Activated CD4-positive, alpha-beta T cell treated with anti-CD3 and anti-CD28 coated beads for 4 hours (primary cell): ENCODE measurements at places on chromosomes 3 and 15.

DNA sequence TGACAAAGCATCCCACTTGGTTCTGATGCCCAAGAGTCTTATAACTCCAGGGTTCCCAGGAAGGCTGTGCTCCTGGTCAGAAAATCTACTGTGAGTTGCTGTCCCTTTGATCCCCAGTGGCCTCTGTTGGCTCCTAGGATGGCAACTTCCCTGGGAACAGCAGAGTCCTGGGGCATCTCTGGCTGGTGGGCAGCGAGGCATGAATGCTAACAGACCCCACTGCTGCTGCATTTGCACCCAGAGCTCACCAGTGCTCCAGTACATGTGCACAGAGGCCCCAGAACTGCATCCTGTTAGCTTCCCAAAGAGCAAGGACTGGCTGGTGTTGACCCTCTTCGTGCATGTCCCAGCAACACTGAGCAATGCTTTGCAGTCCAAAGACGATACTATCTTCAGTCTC, 15.7 kb downstream of the CAV3 start:
- DNase-seq, result no peak

DNA sequence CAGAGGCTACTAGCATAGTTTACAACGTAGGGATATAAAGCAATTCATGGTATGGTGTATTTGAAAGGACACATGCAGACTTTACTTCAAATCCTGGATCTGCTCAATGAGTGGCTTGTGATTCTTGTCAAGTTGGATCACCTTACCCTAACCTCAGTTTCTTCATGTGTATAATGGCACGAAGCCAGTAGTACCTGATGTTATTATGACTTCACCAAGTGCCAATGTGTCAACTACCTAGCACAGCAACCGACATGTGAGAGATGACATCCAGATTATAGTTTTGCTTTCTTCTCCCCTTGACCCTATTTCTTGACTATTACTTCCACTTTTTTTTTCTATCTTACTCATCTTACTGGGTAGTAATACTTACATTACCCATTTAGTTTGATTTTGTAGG, 304.5 kb downstream of the RBMS3 start:
- no peak for DNase-seq

DNA sequence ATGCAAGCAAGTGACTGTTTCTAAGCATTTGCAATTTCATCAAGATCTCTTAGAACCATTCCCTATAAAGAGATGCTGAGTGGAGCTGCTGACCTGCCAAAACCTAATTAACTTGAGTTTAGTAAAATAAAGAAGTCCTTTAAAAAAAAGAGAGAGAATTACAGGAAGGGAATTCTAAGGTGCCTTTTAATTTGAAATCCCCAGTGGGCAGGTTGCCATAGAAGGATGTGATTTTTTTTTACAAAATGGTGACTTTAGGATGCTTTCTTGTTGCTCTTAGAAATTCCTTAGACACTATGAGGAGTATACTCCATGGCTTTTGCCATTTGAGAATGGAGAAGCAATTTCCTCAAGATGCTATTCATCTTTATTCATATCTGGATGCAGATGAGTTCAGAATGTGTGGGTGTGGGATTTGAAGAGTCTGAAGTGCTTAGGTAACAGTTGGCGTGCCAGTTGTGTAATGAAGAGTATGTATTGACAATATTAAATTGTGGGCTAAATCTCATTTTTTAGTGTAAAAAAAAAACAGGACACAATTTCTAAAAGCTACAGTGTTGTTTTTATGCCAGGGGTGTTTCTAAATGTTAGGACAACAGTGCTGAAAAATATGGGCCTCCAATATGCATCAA, 13.6 kb downstream of the LRRC3B start:
- no peak for DNase-seq

DNA sequence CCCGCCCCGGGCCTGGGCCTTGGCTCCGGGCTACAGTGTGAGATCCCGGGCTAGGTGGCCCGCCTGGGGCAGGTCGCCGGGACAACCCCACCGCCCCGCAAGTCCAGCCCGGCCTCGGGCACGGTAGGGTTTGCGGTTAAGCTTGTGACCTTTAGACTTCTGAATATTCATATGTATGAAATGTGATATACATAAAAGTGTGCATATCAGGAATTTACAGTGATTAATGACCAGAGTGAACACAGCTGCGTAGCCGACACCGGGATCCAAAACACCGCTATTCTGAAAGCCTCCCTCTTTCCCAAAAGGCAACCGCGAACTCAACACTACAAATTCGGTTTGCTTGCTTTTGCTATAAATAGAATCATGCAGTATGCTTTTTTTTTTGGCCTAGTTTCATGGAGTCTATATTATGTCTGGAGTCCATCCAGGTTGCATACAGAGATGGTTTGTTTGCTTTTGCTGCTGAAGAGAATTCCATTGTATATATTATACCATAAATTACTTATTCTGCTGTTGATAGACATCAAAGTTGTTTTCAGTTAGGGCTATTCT, 636 bp upstream of the SNRPA1 start:
- DNase-seq, result no peak

DNA sequence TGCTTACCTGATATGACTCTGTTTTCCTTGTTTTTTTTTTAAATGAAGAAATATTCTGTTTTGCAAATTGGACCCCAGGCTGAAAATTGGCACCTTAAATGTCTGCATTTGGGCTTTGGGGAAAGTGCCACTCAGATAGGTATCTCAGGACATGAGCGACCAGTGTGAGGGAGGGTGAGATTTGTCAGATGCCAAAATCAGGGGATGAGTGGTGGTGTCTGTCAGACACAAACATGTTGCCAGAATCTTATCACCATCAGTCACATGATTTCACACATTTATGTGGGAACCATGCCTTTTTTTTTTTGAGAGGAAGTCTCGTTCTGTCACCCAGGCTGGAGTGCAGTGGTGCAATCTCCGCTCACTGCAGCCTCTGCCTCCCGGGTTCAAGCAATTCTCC, 75.6 kb upstream of the OSBPL11 start:
- no peak for DNase-seq

GRCh38 chr15:59244337-59244736, 37.7 kb downstream of the LDHAL6B start:
- DNase-seq, result no peak

GRCh38 chr15:94704946-94705345, 473.6 kb downstream of the MCTP2 start:
- no peak for DNase-seq

DNA sequence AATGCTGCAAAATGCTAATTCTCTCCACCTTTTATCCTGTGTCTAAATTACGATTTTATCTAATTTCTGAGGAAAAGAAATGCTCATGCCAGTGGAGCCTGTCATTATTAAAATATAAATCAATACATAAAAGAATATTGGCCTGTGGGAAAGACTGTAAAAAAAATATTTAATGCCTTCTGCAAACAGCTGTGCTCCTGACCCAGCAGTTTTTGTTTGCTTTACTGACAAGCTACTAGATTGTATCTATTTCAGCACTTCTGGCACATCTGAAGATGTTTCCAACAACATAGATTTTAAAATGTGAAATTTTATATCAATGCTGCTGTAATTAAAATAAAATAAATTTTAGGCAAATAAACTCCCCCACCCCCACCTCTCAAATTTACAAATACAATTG, 493.6 kb upstream of the AGTR1 start:
- no peak for DNase-seq

DNA sequence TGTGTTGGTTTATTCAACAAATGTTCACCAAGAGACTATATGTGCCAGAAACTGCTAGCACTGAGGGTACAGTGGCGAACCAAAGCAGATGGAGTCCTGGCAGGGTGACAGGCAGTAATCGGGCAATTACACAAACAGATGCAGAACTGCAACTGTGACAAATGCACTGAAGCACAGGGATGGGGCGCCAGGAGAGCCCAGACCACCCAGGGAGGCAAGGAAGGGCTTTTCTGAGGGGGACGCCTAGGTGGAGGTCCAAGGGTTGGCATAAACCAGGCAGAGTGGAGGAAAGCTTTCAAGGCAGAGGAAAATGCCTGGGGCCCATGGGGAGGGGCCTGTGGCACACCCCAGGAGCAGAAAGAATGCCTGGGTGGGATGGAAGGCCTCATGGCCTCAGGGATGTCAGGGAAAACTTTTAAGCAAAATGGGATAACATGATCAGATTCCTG, 5.5 kb downstream of the DIS3L start:
- DNase-seq, result no peak

DNA sequence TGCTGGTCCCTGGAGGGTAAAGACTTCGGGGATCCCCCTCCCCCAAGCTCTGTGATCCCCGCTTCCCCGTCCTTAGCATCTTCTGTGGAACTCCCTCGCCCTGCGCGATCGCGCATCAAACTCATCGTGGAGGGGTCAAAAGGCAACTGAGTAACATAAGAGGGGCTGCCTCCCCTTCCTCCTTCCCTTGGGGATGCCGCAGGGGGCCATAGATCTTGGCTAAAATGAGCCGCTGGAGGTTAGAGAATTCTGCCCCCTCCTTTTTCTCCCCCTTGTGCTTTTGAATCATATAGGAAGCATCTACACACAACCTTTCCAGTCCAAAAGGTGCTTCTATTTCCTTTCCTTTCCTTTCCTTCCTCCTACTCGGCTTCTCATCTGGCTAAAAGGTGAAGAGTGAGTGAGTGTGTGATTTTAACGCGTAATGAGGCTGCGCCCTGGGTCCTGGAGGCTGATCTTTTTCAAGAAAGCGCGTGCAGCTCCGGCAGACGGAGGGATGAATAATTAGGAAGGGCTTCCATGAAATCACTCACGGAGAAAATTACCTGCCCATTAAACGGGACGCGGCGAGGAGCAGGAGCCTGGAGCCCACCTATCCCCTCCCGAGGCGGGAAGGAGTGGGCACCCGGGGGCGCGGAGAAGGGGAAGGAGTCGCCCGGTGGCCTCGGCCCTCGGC, 831 bp upstream of the ROBO2 start:
- DNase-seq, result no peak

- no peak for DNase-seq
Observed at GRCh38 chr3:149650828-149651227, 7.0 kb downstream of the WWTR1 start.

DNA sequence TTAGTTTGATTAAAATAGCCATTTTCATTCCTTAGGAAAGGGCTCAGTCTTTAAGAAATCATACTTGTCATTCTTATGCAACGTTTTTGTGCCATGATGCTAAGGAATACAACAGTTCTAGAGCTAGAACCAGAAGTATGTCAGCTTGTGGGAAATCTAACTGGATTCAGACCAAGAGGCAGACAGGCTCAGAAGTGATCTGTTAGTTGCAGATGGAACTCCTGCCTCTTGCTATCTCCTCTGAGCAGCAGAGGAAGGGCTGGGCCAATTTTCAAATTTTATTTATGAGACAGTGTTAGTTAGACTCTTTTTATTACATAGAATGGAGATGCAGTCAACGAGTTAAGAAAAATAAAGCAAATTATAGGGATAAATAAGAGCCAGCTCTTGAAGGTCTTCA, 48.5 kb upstream of the RYR3 start:
- no peak for DNase-seq

DNA sequence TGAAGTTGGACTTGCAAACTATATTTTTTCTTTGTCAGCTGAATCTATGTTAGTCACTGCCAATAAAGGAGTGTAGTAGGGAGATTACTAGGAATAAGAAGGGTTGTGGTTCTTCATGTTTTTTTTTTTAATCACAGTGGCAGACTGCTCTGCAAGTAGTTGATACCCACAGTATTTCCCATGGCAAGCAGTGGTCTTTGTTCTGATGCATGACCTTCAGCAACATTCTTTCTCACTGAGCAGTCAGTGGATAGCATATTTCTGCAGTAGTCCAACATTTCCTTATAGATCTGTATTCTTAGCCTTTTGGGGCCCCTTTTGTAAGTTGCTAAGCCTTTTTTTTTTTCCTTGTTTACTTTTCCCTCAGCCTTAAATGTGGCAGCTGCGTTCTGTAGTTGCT, 151.1 kb downstream of the DOCK3 start:
- no peak for DNase-seq

DNA sequence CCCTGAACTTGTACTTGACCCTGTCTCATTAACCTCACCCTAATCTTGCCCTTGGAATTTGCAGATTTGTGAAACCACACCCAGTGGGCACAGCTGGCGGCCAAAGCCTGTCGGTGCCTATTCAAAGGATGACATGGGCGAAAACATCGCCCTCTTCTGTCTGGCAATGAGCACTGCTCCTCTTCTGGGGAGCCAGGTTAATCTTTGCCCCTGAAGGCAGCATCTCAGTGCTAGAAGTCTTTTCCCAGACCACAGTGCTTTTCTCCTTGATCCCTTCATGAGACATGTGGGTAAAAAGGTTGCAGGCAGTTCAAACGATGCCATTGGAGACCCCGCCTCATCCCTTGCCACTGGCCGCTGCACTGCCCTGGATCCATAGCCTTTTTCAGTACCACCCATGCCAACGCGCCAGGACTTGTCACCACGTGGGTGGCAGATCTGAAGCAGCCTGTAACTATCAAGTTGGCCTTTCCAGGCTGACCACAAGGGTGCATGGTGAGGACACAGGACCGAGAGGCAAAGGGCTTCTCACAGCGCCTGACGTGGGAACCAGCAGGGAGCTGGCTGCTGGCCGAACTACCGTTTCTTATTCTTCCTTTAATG, 6.5 kb upstream of the DNASE1L3 start:
- DNase-seq, result peak; percentile 44

GRCh38 chr15:70316059-70316600, 218.4 kb upstream of the TLE3 start:
- no peak for DNase-seq

- no peak for DNase-seq
Observed at GRCh38 chr15:34976743-34977142, 7.2 kb upstream of the AQR start.

- DNase-seq, result no peak
Observed at GRCh38 chr3:34858067-34858660, 781.2 kb upstream of the ARPP21 start.

DNA sequence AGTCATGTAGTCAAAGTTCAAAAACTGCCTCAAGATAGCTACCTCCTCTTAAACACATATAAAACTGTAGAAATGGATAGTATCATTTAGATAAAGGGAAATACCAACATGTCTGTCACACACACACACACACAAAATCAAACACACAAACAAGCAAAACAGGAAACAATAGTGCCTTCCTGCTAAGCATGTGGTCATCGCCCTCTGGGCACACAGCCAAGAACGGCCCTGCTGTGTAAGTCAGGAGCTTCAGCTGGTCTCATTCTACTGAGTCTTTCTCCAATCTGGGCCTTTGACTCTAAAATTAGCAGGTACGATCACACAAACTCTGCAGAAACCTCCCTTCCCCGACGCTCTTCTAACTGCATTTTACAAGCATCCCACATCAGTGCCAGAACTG, 272.2 kb upstream of the CHRNA7 start:
- DNase-seq, result no peak

DNA sequence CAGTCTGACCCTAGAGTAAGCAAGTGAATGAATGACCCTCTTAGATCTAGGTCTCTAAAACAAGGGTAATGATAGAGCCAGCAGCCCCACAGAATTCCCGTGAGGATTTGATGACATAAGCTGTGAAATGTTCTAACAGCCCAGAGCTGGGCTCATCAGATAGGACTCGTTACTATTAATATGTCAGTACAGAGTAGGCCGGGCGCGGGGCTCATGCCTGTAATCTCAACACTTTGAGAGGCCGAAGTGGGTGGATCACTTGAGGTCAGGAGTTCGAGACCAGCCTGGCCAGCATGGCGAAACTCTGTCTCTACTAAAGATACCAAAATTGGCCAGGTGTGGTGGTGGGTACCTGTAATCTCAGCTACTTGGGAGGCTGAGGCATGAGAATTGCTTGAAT, 190.3 kb downstream of the FEZF2 start:
- DNase-seq, result no peak
